HuH-7 (cell line): ENCODE measurements at places on chromosomes 5 and 9.
A peak's percentile ranks its signal among the peaks of the same experiment; 100 is the strongest.

- DNase-seq: no peak
Measured at GRCh38 chr9:123697686-123698085, 232.2 kb downstream of the DENND1A start.

DNA sequence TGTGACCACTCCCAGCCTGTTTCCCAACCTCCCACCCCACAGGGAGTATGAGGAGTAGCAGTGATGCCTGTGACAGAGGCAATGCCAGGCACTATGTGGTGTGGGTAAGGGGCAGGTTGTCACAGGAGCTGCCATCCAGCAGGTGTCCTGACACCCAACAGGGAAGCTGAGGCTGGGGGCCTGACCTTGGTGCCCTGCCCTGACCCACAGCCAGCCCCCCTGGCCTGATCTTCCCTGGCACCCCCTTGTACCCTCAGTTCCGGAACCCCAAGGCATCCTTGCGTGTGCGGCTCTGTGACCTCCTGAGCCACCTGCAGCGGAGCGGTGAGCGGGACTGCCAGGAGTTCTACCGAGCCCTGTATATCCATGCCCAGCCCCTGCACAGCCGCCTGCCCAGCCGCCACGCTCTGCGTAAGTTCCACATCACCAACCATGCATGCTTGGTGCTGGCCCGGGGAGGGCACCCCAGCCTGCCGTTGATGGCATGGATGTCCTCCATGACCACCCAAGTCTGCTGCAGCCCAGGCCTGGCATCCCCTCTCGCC lies 14.4 kb downstream of the CARD19 start:
- no peak for DNase-seq

DNA sequence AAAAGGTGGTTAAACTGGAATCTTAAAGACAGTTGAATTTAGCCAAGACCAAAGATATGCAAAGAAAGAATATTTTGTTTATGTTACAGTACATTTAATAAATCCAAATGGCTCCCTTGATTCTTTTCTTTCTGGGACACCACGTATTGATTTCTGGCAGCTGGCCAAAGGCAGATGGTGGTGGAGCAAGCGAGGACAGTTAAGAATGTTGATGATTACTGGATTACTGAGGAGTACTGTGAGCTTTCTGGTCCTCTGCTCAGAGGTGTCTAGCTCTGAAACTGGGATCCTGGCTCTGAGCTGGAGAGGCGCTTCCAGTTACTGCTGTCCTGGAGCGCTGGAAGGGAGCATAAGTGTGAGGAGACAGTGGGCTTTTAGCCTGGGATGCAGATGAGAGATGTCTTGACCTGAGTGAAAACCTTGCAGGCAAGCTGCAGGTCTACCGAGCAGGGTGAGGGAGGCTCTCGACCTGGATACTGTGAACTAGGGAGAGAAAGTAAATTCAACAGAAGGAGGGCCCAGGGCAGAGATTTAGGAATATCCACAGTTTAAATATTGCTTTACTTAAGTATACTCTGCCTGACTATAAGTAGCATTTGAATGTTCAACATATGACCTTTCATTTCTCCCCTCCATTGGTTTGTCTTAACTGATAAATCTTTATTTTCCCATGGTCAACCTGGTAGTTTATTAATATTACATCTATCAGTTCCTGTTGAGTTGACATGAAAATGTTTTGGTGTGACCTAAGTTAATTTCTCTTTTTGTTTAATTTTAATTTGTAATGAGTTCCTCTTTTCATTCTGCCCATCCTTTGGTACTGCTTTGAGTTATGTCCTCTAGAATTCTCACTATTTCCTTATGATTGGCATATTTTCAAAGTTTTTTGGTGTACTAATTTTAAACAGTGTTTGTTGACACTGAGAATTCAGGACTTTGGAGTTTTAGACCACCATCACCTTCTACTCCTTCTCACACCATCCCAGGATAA lies 3.7 kb downstream of the SYK start:
- DNase-seq: no peak

GRCh38 chr5:158435161-158435616 lies 576.2 kb upstream of the CLINT1 start:
- no peak for DNase-seq

DNA sequence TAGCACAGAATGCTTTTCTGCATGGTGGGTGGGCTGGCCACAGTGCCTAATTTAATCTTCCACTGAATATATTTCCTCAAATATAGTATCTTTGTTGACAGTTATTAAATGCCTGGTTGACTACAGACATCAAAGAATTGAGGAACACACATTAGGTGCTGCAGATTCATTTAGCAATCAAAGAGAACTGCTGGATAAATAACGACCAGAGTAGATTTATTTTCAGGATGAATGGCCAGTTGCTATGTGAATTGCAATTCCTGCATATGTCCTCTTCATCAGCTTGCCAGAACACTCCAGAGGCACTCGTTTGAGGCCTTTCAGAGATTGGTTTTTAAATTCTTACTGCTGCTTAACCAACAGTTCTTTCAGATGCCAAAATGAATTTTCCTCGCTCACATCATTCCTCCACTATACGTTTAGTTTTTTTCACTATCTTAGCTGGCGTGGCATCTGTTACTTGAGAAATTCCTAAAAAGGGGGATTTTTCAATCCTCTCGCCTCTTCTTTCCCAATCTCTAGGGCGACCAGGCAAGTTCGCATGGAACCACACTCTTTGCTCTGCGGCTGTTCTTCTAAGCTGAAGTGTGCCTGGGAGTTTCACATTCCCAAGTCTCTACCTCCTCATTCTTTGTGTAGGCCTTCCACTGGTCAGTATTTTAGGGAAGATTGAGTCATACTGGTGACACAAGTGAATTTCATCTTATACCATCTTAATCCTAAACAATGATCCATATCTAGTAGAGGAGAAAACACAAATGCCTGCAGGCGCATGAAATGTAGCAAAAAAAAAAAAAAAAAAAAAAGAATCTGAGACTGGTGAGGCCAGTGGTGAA lies 237.1 kb upstream of the NMUR2 start:
- no peak for DNase-seq

- DNase-seq: no peak
Measured at GRCh38 chr9:95793924-95794828, 81.3 kb upstream of the ERCC6L2 start.

DNA sequence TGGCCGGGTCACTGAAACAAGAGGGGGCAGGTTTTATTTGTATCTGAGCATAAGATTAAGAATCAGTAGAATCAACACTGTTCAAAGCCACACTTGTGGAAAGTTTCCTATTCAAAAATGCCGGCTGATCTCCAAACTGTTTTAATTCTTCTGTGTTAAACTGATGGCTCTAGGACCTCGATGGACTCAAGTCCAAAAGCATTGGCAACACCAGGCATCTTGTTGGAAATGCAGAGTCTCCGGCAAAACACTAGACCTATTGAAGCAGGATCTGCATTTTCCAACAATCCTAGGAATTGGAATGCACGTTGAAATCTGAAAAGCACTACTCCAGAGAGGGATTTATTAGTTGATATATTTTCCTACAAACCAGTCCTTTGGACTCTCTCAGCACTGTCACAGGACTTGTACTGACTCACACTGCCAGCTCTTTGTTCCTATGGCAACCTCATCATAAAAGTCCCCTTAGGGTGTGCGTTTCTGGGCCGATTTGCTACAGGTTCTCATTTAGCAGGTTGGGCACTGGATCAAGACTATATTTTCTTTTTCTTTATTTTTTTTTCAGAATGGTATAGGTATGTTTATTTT lies 48.1 kb upstream of the PCA3 start:
- DNase-seq: no peak

DNA sequence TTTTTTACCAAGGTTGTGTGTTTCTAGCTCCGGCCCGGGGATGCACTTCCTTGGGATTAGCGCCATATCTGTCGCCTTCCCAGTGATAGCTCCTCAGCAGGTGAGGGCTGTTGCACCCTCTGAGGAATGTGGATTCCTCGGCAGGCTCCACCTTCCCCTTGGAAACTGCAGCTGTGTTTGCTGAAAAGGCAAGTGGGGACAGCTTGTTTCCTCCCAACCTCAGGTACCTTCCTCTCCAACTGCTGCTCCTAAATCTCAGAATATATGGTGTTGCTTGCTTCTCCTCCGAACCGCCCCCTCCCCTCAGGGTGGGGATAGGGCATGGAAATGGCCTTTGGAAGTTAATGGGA lies 1.3 kb downstream of the SLC1A1 start:
- DNase-seq: no peak

DNA sequence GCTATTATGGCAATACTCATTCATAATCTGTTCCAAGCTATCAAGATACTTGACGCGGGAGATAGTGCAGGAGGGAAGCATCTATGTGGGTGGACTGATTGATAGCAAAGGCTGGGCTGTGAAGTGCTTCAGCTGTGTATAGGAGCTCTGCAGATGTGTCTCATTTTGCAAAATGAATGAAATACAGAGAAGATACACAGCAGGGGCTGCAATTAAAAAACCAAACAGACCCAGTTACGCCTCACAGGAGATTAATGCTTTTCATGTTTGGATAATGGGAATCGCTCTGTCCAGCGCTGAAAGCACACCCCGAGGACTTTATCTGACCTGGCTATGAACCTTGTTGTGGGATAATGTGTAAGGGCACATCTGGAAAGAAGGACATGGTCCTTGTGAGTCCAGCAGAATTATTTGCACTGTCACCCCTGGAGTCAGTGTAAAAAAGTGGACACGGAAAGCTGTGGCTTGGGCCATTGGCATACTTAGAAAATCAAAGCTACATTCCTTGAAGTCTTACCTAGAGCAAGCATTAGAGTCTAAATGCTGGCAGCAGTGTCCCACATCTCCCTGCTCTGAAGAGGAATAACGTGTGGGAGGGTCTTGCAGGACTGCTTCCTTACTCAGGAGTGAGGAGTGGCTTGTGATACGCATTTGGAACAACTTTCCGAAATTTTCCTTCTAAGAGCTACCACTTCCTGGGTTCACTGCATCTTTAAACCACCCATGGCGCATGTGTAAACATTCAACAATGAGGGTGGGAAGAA lies 2.6 kb downstream of the SH3RF2 start:
- DNase-seq: no peak

GRCh38 chr9:135523521-135524129 lies 2.4 kb downstream of the LCN1 start:
- DNase-seq: no peak

GRCh38 chr5:133225671-133226152 lies 173.9 kb downstream of the HSPA4 start:
- peak; percentile 65 for DNase-seq
